T47D (cell line): ENCODE measurements at places on chromosomes 13 and 19.

GRCh38 chr19:44572581-44572900, 40.8 kb upstream of the IGSF23 start:
- no peak for DNase-seq

DNA sequence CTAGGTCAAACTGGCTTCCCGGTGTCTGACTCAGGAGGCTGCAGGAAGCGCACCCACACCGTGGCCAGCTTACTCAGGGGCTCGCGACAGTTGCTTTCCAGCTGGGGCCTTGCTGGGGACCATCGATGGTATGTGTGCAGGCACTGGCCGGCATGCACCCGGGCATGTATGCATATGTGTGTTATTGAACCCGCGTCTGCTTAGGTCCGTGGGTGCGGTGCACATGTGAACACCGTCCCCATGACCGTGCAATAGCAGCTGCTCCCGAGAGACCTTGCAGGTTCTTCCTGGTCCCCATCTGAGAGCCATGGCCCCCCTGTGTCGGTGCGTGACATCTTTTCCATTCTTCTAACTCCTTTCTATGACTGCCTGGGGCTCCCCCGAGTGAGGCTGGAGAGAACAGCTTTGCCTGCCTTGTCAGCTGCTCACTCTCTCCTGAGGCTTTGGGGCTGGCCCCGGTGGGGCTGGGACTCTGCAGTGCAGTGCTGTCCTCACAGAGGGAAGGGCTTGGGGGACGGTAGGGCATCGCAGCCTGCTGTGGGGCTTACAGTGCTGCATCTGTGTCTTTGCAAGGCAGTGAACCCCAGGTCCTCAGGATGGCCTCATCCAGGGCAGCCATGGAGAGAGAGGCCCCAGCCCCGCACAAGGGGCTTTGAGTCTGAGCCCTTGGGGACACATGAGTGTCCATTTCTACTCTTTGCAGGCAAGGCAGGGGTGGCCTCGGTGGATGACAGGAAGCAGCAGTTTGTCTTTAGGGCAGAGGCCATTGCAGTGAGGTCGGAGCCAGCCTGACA, 65.1 kb downstream of the CHST8 start:
- DNase-seq, result no peak

DNA sequence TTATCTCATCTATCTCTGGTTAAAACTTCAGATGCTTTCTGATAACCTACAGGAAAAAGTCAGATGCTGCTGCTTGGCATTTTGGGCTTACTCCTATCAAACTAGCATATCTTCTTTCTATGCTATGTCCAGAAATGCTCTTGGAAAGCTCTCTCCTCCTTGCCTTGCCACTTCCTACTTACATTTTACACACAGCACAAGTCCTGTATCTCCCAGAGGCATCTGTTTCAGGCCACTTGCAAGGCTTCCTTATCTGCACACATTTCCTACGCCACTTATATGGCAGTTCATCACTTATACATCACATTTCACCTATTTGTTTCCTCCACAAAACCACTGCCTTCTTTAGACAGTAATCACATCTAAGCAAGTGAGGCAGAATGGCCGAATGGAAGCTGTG, 220.3 kb downstream of the DNAJC15 start:
- DNase-seq, result no peak

GRCh38 chr13:22110368-22110767, 439.5 kb downstream of the FGF9 start:
- DNase-seq, result no peak

- DNase-seq, result no peak
These were observed 107.0 kb downstream of the ZIC5 start for GRCh38 chr13:99864627-99864990.

GRCh38 chr19:52963247-52963618, 552 bp upstream of the ZNF816 start:
- DNase-seq, result no peak

DNA sequence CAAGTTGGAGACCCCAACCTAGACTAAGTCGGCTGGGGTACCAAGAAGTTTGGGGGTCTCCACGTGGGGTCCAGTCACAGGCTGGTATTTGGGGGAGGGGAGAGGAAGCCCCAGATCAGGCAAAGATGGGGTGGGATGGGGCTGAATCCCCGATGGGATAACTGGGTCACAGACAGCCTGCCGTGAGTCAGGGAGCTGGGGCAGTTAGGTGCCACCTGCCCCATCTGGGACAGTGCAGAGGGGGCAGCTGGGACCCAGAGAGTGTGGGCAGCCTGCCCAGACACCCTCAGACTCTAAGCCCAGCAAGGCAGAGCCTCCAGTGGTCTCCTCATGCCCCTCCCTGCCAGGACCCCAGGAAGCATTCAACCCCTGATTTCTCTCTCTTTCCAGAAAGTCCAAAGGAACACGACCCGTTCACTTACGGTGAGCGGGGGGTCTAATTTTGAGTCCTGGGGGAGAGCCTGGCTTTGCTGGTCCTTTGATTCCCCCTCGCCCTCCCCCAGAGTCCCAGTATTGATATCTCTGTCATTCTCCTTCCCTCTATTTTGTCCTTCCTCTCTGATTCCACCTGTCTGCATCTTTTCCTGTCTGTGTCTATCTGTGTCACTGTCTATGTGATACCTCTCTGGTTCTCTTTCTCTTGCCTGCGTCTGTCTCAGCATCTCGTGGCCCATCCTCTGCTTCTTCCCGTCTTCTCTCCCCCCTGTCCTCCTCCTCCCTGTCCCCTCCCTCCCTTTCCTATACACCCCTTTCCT, 1.8 kb downstream of the FXYD1 start:
- no peak for DNase-seq

DNA sequence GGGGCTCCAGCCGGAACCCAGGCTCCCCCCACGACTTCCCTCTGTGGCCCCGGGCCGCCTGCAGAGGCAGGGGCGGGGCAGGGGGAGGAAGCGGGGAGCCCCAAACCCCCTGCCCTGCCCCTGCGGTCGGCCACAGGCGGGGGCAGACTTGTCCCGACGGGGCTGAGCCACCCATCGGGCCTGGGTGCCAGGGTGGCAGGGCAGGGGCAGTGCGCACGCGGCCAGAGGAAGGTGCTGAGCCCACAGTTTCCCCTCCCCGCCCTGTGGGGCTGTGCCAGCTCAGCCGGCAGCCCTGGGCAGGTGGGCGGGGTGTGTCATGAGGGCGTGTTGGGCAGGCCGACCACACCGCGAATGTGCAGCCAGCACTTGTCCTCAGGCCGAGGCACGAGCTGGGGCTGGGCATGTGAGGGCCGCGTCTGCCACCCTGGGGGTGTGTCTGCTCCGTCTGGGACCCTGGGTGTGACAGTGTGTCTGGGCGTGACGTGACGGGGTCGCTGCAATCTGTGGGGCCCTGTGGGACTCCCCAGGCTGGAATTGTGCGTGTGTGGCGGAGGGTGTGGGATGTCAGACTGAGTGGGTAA, 17.7 kb downstream of the CCDC97 start:
- no peak for DNase-seq

DNA sequence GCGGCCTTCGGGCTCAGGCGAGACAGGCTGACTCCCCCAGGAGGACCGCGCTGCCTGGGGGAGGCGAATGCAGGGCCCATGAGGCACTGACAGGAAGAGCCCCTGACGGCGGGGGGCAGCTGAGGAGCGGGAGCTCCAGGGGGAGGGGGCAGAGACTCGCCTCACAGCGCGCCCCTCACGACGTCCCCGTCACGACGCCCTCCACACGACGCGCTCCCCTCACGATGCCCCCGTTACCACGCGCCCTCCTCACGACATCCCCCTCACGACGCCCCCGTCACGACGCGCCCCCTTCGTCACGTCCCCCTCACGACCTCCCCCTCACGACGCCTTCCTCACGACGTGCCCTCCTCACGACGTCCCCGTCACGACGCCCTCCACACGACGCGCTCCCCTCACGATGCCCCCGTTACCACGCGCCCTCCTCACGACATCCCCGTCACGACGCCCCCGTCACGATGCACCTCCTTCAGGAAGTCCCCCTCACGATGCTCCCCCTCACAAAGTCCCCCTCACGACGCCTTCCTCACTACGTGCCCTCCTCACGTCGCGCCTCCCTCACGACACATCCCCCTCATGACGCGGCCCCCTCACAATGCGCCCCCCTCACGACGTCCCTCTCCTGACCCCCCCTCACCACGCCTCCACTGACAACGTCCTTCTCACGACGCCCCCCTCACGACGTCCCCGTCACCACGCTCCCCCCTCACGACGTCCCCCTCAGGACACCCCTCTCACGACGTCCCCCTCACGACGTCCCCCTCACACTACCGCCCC, 99.6 kb downstream of the ING1 start:
- no peak for DNase-seq

DNA sequence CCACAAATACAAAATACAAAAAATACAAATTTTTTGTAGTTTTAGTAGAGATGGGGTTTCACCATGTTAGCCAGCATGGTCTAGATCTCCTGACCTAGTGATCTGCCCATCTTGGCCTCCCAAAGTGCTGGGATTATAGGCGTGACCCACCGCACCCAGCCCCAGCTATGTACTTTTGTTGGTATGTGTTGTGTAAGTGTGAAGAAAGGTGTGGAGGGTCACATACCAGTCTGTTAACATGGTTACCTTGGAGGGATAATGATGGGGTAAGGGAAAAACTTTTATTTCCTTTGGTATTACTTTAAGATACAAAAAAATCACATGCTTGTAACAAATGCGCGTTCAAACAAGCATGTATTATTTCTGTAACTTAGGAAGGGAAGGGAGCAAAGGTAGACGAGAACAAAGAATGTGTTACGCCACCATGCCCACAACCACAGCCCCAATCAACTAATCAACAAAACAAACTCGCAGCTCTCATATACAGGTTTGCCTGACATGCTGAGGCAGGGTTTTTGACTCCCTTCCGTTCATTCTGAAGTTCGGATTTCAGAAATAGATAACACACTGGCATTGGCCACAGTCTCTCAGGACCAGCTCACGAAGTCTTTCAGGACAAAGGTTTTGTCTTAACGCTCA, 13.5 kb upstream of the VWA8 start:
- DNase-seq, result no peak

DNA sequence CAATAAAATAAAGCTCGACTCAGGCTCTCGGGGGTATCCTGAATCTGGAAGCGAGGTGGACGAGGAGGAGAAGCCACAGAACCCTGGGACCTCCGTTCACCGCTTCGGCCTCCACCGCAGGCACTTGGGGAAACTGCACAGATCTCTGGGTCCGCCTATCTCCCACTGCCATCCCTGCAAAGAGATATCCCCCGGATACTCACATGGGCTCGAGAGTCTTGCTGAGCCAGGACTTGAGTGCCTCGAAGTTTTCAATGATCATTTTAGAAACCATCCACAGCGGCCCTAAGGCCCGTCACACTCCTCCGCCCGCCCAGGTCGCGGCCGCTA, 589 bp downstream of the RBM26 start:
- no peak for DNase-seq

DNA sequence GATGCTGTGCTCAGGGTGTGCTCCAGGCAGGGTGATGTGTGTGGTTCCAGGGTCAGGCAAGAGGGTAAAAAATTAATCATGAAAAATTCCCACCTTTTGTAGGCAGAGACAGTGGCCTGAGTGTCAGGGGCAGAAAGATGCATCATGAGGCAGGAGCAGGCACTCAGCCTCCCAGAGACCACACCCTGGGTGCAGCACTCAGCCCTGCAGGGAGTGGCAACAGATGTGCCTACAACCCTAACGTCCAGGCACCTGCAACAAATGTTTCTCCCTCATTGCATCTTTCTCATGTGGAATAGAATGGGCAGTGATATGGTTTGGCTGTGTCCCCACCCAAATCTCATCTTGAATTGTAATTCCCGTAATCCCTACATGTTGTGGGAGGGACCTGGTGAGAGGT, 19.6 kb upstream of the CEACAM1 start:
- DNase-seq, result no peak

- no peak for DNase-seq
These were observed 38.4 kb upstream of the STARD13 start for GRCh38 chr13:33323801-33324510.

GRCh38 chr19:14375055-14375581, 6.1 kb upstream of the ADGRE5 start:
- no peak for DNase-seq

DNA sequence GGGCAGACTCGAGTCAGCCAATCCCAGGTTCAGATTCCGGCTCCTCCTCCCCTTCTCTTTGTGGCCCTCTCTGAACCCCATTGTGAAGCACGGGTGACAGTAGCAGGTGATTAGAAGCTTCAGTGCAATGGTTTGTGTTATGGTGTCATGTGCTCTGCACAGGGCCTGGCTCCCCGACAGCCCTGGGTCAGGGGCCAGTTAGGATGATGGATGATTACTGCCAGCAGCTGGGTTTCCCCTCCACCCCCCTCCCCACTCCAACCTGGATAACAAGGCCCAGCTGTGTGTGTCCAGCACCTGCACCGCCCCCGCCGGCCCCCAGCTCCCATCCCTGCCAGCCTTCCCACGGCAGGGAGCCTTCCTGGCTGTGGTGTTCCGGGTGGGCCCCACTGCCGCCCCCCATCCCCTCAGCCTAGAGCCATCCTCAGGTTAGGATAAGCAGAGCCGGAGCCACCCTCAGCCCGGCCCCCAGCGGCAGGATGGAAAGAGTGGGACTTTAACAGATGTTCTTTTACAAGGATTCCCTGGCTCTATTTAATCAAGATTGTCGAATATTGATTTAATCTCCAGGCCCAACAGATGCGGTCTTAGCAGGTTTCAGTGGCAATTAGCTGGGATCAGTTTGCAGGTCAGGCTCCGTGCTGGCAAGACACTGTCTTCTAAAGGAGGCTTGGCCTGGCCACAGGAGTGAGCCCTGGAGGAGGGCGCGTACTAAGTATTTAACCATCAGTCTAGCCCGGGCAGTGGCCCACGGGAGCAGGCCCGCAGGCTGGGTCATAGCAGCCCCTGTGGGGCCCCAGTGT, 156.2 kb downstream of the SIPA1L3 start:
- no peak for DNase-seq

- DNase-seq, result no peak
These were observed 244.5 kb downstream of the SPRY2 start for GRCh38 chr13:80096383-80096782.

DNA sequence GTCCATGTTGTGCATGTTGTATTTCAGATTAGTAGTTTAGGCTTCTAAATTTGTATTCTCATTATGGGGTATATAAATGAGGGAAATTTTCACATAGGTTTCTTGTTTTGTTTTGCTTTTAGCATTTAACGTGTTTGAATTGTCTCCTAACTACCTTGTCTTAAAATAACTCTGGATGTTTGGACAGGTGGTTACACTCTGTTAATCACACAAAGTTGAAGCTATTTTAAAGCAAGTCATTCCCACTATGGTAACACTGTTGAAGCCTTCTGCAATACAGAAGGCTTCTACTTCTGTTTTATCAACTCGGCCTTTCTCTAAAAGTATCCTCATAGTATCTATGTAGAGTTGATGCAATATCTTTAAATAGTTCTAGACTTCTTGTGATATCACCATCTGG, 245.3 kb upstream of the HTR2A start:
- DNase-seq, result no peak

DNA sequence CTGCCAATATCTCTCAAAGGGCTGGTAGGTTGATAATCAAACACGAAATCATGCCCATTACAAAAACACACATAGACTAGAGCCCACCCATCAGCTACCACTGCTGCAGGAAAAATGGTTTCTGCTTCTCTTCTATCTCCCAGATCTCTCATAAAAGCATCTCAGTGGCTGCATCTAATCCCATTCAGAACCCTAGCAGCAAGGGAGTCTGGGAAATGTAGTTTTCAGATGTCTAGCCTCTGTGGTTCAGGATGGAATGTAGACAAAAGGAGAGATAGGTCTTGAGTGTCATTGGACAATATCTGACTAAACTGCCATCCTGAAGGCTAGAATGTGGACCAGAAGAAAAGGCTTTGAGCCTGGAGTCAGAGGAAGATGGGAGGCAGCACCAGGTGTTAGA, 32.1 kb downstream of the RDH8 start:
- no peak for DNase-seq

- DNase-seq, result no peak
These were observed 5.2 kb upstream of the MLNR start for GRCh38 chr13:49214917-49215376.
